ENCODE measurements at places on chromosomes 3 and 15.
A peak's percentile ranks its signal among the peaks of the same experiment; 100 is the strongest.

DNA sequence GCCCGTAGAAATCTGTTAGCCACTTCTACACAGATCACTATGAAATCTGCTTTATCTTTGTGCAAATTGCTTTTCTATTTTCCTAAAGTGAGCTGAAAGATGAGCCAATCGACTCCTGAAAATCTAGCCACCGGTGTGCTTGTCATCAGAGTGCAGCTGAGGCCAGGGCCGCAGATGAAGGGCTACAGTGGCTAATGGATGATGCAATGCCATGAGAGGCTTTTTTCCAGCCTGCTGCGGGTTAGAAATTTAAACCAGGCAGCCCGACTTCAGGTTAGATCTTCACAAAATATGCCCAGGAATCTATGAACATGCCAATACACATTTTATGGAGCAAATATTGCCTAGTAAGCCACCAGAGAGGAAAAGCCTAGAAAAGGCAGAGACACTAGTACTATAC lies 948.2 kb upstream of the CFAP20DC start:
- no peak for DNase-seq

- DNase-seq = no peak
Measured at GRCh38 chr3:27500035-27500434, 15.9 kb upstream of the SLC4A7 start.

DNA sequence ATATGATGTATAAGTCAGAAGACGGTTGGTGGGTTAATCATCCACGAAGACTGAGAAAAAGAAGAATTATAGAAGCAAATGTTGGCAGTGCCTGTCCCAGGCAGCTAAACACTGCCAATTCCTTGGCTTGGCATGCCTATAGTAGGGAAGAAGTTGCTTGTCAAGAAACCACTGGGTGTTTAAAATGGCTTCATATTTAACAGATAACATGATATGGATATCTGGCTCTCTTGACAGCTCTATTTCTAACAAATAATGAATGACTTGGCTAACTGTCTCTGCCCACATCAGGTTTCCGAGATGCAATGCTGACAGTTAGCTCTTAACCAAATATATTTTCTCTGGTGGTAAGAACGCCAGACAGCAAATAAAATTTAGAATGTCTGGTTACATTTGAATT lies 341.7 kb upstream of the KCNMB2 start:
- no peak for DNase-seq

GRCh38 chr15:90103701-90104329 lies 1.5 kb upstream of the IDH2 start:
- DNase-seq = peak; percentile 72

DNA sequence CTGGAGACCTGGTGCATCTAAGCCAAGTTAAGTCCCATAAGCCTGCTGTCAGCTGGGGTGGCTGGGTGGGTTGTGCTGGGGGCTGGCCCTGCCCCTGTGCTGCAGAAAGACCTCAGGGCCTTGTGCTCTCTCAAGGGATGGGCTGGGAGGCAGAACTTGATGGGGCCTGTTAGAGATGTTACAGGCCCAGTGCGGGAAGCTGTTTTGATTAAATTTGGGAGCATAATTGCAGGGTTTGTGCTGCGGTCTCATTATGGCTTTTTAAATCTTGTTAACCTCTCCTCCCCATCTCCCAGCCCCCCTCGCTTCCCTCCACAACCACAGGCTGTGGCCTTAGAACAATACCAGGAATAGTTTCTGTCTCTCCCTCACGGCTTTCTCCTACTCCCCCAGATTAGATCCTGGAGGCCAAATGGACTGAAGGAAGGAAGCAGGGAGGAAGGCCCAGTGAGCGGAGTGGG lies 87.6 kb upstream of the TLE3 start:
- peak; percentile 80 for DNase-seq

DNA sequence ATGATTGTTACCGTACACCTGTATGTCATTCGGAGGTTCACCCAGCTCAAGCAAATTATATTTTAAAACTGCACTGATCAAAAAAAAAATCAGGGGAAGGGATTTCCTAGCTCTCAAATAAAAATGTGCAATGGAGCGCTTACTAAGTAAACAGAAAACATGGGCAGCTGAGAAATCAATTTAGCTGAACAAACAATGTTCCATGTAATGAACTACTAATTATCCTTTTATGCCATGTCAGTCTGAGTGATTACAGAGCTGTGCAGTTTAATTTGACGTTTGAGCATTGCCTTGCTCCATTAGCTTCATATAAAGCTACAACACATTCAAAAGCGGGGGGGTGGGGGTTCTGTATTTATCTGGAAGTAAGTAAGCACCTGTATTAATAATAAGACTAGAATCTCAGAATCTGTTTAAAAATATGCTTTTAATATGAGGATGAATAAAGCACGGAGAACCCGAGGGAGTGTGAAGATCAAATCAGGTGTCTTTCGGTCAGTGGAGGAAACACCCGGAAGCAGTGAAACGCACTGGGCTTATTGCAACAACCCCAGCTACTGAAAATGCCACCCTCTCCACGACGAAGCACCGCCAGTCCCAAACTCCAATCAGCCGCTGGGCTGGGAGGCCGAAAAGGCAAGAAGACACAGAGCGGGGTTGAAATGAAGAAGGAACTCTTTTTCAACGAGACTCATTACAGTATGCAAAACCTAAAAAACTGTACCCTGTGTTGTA lies 196.5 kb upstream of the ATP11B start:
- DNase-seq = no peak

DNA sequence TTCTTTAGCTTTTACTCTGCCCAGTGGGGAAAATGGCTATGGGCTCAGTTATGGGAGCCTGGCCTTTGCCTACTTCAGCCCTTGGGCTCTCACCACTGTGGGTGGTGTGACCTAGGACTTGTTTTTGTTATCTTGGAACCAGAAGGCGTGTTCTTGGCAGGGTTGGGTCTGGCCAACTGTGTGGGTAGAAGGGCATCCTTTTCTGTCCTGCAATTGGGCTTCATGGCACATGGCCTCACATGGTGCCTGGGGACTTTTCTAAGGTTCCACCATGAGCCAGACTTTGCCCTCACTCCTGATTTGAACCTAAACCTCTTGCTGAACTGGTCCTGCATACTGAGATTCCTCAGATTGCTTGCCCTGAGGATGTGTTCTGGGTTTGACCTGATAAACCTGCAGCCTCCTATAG lies 1.7 kb downstream of the GLYCTK start:
- DNase-seq = no peak
